Fibroblast of skin of abdomen (primary cell): ENCODE measurements at places on chromosomes 1 and 21.
A peak's percentile ranks its signal among the peaks of the same experiment; 100 is the strongest.

GRCh38 chr21:28489821-28490350 lies 502.8 kb downstream of the LTN1 start:
- peak; percentile 51 for DNase-seq

GRCh38 chr1:64877151-64877550 lies 89.2 kb downstream of the JAK1 start:
- no peak for DNase-seq

- DNase-seq, result no peak
Observed at GRCh38 chr1:155137154-155137949, 1.7 kb downstream of the SLC50A1 start.

- no peak for DNase-seq
Observed at GRCh38 chr1:2098839-2099785, 48.9 kb downstream of the PRKCZ start.

GRCh38 chr1:247008406-247008799 lies 546 bp upstream of the ZNF695 start:
- DNase-seq, result no peak

DNA sequence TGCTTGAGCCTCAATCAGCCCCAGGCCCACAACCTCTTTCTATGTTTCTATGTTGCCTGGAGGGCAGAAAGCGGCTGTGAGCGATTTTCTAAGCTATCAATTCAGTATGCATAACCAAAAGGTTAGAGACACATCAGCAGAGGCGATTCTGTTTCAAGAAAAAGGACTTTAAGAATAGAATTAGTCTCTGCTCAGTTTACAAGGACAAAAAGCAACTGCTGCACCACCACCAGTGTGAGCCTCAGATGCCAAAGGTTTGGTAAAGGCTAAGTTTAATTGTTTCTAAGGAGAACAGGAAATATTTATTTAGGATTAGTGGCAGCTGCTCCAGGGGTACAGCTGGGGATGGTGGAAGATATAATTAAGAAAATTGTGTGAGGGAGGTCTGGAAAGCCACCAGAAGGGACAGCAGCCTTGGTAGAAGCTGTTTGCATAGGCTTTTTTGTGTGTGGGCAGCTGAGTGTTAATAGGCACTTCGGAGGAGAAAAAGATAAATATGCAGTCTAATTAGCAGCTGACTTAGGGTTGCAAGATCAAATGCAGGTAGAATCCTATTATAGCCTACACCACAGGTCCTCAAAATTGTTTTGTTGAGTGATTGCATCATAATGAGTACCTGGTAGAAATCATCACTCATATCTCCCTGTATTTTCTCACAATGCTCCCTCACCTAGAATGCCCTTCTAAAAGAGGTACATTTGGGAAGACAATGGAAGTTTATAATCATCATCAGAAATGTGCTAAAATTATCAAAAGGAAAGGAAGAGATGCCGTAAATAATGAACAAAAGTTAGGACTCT lies 35.8 kb downstream of the ZC3H11B start:
- no peak for DNase-seq

- DNase-seq, result peak; percentile 28
Observed at GRCh38 chr1:230910755-230911117, 42.4 kb upstream of the C1orf198 start.

- no peak for DNase-seq
Observed at GRCh38 chr1:214143006-214143992, 137.7 kb upstream of the SMYD2 start.

DNA sequence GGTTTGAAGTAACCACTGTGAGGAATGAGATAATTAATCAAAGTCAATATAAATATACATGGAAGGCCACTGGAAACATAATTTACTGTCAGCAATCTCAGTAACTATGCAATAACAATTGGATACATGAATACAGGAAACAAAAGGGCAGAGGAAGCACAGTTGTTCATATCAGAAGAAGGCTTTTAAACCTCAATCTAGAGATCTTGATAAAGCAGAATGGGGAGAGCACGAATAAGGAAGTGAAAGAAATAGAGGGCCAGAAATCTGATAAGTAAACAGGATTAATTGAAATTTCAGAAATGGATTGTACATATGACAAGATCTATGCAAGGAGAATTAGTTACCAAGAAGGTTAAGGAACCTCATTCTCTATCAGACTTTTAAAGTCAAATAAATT lies 93.0 kb downstream of the EVI5 start:
- DNase-seq, result no peak

GRCh38 chr1:202010180-202011015 lies at the start of gene ELF3:
Gene ELF3 (plus strand): TSS chr1:202010587. CDS start chr1:202011137, 550 bp downstream.
- DNase-seq, result no peak

DNA sequence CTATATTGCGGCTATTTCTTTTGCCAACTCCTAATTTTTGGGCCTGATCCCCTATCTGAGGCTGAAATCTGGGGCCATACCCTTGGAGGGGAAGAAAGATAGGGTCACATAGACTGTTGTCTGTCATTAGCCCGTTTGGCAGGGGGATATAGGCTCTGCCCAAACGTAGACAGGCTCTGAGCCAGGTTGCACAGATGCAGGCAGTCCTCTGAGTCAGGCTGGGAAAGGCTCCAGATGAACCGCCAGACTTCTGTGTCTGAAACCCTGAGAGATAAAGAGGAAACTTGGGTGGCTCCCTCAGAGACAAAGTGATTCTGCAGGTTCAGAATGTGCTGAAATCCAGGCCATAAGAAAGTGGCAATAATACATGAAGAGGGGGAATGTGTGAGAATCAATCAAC lies 4.0 kb upstream of the CAP1 start:
- DNase-seq, result peak; percentile 84

DNA sequence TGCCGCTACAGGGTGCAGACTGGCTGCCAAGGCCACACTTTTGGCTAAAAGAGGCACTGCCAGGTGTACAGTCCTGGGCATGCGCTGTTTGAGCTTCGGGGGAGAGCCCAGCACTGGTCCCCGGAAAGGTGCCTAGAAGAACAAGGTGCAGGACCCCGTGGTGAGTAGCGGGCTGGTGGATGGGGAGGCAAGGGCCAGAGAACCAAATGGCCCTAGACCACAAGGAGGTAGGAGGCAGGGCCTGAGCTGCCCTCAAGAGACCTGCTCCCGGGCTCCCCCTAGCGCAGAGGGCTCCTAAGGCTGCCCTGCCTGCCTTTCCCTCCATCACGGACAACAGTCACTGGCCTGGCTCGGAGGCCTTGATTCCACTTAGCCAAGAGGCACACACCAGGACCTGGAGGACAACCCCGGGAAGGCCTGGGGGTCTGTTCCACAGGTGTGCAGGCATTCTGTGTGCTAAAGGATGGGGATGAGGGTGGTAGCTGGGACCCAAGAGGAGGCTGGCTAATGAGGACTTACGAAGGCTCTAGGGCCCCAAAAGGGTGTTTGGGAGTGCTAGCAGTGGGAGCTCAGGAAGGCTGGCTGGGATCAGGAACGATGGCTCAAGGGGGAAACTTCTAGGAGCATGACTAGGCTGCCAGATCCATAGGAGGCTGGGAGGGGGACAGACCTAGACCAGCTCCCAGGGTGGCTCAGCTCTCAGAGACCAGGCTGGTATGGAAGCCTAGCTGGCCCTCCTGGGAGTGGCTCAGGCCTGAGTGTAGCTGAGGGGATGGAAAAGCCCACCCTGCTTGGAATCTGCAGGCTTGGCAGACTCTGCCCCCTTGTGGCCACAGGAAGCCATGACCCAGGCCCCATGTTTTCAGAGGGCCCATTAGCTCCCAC lies 742 bp downstream of the ARTN start:
- peak; percentile 59 for DNase-seq

- DNase-seq, result no peak
Observed at GRCh38 chr1:215555531-215555930, 11.6 kb upstream of the KCTD3 start.

DNA sequence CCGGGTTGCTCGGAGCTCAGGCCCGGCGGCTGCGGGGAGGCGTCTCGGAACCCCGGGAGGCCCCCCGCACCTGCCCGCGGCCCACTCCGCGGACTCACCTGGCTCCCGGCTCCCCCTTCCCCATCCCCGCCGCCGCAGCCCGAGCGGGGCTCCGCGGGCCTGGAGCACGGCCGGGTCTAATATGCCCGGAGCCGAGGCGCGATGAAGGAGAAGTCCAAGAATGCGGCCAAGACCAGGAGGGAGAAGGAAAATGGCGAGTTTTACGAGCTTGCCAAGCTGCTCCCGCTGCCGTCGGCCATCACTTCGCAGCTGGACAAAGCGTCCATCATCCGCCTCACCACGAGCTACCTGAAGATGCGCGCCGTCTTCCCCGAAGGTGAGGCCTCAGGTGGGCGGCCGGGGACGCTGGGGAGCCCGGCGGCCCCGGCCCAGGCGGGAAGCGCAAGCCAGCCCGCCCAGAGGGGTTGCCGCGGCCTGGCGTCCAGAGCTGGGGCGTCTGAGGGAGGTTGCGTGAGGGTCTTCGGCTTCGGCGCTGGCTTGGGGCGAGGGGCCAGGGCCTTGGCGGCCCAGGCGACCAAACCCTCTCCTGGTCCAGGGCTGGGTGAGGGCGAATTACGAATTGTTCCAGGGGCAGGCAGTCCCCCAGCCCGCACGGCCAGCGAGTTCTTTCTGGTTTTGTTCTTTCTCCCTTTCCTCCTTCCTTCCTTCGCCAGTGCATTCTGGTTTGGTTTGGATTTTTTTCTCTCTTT lies 805 bp downstream of the SIM2 start:
- no peak for DNase-seq

GRCh38 chr1:233113009-233113879 lies 162.8 kb downstream of the NTPCR start:
- peak; percentile 100 for DNase-seq

DNA sequence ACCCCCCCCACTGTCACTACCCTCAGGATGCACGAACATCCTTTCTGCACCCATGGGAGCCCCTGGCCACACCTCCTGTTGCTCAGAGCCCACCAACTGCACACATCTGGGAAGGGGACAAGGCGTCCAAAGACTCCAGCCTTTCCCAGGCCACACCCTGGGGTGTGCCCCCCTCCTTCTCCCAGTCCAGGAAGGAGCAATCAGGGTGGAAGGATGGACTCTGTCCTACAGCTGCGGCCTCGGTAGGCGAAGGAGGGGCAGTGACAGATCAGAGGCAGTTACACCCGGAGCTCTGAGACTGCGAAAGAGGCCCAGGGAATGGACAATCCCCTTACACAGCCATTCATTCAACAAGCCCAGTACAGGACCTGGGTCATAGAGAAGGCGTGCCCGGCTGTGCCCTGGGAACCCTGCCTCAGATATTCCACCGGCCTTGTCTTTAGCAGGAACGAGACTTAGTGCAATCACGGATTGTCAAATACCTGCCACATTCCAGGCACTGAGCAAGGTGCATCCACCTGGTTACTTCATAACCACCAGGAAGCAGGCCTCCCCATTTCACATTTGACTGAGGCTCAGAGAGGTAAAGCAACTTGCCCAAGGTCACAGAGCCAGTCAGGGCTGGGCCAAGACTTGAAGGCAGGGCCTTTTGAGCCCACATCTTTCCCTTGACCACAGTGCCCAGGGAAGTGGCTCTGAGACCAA lies 9.4 kb downstream of the HSPG2 start:
- DNase-seq, result no peak

DNA sequence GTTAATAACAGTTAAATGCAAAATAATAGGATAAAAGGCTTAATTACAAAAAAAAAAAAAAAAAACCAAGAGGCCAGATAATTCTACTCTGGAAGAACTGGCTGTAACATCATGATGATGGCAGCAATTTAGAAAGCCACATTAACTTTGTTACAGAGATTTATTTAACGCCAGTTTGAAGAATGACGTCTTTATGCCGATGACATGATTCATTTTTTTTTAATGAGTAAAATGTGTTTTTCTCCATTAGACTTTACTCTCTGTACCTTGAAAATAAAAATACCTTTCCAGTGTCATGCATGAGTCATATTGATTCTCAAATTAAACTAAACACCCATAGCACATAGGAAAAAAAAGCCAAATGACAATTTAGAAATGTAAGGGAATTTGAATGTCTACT lies 226.1 kb downstream of the RGS7 start:
- DNase-seq, result peak; percentile 11

DNA sequence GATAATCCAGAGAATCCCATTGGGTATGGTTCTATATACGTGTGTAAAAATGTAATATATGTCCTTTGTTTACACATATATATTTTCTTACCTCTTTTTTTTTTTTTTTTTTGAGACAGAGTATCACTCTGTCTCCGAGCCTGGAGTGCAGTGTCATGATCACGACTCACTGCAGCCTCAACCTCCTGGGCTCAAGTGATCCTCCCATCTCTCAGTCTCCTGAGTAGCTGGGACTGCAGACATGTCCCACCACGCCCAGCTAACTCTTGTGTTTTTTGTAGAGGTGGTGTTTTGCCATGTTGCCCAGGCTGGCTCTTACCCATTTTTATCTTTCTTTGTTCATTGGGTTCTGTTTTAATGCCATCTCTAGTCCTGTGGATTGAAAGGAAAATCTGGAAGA lies 59.5 kb downstream of the ZBTB17 start:
- peak; percentile 36 for DNase-seq

DNA sequence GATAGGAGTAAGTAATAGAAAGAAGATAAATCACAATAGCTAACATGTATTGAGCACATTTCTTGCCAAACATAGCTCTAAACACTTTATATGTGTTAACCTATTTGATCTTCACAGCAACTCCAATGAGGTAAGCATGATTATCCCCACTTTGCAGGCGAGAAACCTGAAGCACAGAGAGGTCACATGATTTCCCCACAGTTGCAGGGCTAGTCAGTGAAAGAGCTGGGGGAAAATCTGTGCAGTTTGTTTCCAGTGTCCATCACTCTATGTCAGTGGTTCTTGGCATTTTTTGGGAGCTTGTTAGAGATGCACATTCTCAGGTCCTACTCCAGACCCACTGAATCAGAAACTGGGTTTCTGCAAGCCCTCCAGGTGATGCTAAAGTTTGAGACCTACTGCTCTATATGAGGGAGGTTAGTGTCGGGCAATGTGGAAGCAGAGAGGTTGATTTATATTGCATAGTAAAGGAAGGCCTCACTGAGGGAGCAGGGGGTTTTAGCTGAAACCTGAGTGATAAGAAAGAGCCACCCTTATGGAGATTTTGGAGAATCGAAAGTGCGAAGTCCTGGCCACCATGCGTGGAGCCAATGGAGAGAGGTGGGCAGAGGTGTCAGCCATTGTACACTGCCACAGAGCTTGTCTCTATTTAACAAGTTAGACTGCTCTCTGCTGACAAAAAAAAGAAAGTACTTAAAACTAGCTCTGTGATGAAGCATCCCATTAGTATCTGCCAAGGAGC lies 20.9 kb downstream of the MCOLN3 start:
- peak; percentile 8 for DNase-seq

DNA sequence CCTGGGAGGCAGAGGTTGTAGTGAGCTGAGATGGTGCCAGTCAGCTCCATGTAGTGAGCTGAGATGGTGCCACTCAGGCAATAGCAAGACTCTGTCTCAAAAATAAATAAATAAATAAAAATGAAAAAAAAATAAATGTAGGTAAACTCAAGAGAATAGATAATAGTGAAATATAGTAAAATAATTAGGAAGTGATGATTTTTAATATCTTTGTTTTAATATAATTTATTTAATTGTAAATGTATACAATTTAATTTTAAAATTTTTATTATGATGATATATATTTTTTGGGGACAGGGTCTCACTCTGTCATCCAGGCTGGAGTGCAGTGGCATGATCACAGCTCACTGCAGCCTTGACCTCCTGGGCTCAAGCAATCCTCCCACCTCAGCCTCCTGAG lies 19.6 kb upstream of the SERINC2 start:
- no peak for DNase-seq
